Activated T-helper 9 cell treated with anti-CD3 and anti-CD28 coated beads, Interleukin-2, amount 50 U/mL, for 16 hours (primary cell): ENCODE measurements at places on chromosomes 11 and 22.

DNA sequence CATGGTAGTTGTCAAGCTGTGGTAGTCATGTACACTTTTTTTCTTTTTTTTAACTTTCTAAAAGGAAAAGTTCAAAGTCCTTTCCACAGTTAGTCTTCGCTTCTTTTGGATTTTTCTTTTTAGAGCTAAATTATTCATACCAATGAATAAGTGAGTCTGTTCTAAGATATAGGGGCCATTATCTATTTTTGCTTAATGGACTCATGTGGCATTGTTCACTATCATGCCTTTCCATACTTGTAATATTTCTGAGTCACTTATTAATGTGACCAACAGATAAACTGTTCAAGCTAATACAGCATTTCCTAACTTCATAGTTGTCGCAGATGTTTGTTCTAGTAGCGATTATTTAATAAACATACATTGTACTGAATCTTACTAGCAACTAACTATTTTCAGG lies 8.0 kb upstream of the B3GNT6 start:
- DNase-seq, result no peak

DNA sequence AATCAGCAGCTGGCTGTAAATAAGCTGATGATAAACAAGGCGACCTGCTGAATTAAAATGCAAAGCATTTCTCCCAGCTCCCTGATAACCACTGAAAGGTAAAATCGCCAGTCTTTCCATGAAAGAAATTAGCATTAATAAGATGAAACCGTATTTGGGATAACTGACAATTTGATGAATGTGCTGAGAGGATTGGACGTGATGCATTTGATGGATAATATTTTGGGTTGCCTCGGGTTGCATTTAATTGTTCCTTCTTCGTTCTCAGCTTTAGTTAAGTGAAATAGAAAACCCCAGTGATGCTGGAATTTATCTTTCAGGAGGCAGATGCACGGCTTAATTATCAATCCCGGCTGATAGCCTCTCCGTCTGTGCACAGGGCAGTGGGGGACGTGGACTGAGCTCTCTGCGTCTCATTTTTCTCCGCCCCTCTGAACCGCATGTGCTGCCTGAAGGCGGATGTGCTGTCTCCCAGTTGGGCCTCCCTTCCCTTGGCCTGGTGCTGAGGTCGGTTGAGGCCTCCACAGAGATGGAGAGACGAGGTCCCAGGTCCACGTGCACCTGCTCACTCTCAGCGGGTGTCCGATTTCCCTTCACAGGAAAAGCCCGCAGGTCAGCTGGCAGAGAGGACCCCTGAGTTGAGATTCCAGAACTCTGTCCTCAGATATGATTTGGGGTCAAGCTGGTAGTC lies 846.2 kb downstream of the BRD1 start:
- DNase-seq, result no peak

DNA sequence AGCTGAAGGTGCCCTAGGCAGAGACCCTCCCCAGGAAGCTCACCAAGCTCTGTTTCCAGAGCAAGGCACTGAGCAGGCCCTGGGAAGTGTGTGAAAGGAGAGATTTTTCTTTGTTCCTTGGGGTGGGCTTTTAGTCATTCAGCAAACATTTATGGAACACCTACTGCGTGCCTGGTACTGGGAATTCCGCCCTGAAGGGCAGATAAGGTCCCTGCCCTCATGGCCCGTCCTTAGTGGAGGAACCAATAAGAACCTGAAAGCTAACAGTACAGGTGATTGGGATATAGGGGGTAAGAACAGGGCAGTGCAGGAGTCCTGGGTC lies 3.9 kb downstream of the TMEM134 start:
- DNase-seq, result no peak

- no peak for DNase-seq
These were observed 19.8 kb downstream of the SPECC1L start for GRCh38 chr22:24290459-24290858.

DNA sequence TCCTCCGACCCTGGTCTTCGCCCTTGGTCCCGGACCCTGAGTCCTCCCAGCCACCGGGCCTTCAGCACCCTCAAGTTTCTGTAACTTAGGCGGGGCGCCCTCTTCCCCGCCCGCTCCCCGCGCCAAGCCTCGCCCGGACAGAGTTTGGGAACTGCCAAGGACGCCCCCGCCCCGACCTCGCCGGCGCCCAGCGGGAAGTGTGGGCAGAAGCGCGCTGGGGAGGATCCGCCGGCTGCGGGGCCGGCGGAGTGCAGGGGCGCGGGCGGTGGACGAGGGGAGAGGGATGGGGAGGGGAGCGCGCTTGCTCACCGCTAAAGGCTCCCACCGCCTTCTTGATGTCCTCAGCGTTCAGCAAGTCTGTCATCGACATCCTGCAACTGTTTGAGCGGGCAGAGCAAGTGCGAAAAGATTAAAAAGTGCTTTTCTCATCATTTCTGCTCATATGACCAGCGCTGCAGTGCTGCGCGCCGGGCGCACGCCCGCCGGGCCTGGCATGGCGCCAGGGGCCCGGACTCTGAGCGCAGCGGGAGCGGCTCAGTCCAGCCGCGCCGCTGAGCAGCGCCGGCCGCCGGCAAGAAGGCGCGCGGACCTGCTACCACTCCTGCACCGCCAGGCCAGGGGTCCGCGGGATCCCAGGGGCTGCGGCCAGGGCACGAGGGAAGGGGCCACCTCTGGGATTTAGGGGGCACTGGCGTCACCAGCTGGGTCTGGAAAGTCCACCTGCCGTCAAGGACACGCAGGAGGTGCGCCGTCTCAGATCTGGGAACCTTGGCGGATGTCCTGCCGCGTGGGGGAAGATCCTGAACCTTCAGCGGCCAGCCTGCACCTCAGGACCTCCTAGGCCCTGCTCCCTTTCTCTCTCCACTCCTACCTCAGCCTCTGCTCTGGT lies at the start of gene PVALB:
Gene PVALB (minus strand): TSS at position 400 of the 889 bp plus-strand sequence. CDS start 30 bp downstream, at position 370.
- DNase-seq, result no peak
